Calu3 (cell line): ENCODE measurements at places on chromosomes 12 and 14. TPM values are rescaled to one million over a fixed set of nuclear protein-coding genes. Genes with fewer than 3 reads are reported as not detected.

GRCh38 chr12:55624056-55624455, 12.6 kb upstream of the OR10P1 start:
- H3K36me3 ChIP-seq: no peaks in the 10 kb centered on the region
- H3K4me1 ChIP-seq: no peaks in the 10 kb centered on the region
- H3K27ac ChIP-seq: no peak overlapping the region
- no peak overlapping the region for H3K4me3 ChIP-seq
- H3K27me3 ChIP-seq: peaks cover 8% of the 10 kb centered on the region
- no peak for DNase-seq

DNA sequence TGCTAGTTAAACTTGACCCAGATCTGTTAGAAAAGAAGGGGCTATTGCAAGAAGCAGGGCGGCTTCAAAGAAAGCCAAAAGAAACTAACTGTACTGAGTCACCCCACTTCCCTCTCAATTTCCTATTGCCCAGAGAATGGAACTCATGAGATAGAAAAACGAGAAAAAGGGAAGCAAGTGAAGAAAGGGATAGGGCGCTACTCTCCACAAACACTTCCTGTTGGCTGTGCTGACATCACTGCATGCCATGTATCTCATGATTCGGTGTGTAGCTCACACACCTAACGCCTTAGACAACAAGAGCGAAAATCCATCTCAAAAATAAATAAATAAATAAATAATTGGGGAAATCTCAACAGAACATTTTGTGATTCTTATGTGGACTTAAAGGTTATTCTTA, 13.0 kb upstream of the P2RX4 start:
- no peak for DNase-seq
- no peaks in the 10 kb centered on the region for H3K4me1 ChIP-seq
- H3K4me3 ChIP-seq: no peak overlapping the region

DNA sequence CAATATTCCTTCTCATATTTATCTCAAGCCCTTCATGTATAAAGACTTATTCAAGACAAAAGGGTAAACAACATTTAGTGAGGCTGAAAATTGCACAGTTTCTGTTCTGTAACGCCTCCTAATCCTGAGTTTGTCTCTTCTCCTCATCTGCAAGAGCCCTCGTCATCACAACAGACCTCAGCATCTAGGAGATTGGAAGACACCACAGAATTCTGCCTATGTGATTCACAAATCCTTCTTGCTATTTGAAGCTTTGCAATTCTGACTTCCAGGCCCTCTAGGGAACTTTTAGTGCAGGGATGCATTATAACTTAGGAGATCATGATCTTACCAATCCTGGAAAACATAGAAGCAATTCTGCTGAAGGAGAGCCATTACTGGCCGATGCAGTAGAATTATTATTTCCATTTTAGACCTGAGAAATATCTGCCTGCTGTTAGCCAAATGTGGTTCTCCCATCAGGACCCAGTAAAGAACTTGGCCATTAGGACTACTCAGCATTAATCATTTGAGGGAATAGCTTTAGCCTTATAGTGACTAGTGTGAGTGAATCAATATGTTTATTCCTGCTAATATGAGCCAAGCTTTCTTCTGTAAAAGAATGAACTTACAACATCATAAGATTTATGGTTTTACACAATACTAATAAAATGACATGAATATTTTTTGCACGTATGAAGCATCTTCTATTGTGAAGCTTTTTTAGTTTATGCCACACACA, 119.5 kb downstream of the ANO4 start:
- no peaks in the 10 kb centered on the region for H3K36me3 ChIP-seq
- no peaks in the 10 kb centered on the region for H3K4me1 ChIP-seq
- no peak overlapping the region for H3K27ac ChIP-seq
- no peak for DNase-seq
- no peaks in the 10 kb centered on the region for H3K27me3 ChIP-seq

GRCh38 chr12:125455556-125455955, 390.3 kb downstream of the AACS start:
- H3K36me3 ChIP-seq: no peaks in the 10 kb centered on the region
- no peaks in the 10 kb centered on the region for H3K4me1 ChIP-seq
- no peak overlapping the region for H3K4me3 ChIP-seq
- H3K27ac ChIP-seq: no peak overlapping the region
- DNase-seq: no peak

- H3K4me1 ChIP-seq: no peaks in the 10 kb centered on the region
- H3K27ac ChIP-seq: no peak overlapping the region
- H3K36me3 ChIP-seq: peaks cover 23% of the 10 kb centered on the region
- H3K27me3 ChIP-seq: peaks cover 2% of the 10 kb centered on the region
- peak overlapping the region; percentile 82 for H3K4me3 ChIP-seq
- no peak for DNase-seq
Measured at GRCh38 chr12:123532019-123532418, 1.5 kb downstream of the RILPL1 start.

DNA sequence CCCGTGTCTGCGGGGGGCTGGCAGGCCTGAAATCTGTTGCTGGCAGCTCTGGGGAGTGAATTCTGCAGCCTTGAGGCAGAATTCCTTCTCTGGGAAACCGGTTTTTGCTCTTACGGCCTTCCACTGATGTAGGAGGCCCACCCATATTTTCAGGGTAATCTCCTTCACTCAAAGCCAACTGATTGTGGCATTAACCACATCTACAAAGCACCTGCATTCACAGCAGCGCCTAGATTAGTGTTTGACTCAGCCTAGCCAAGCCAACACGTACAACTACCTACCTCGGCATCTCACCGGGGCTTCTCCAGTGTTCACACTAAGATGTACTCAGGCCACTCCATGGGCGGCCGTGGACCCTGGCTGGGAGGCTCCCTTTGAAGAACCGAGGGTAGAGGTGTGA, 15.8 kb downstream of the C12orf43 start:
- peaks cover 24% of the 10 kb centered on the region for H3K4me1 ChIP-seq
- H3K27me3 ChIP-seq: no peaks in the 10 kb centered on the region
- H3K36me3 ChIP-seq: peaks cover 54% of the 10 kb centered on the region
- DNase-seq: no peak
- no peak overlapping the region for H3K4me3 ChIP-seq

GRCh38 chr14:96592591-96593386, 90.6 kb downstream of the PAPOLA start:
- H3K4me1 ChIP-seq: no peaks in the 10 kb centered on the region
- H3K27me3 ChIP-seq: peaks cover 17% of the 10 kb centered on the region
- peak; percentile 51 for DNase-seq
- H3K4me3 ChIP-seq: peak overlapping the region; percentile 54

GRCh38 chr14:77883131-77883846, 83.4 kb downstream of the ADCK1 start:
- no peak overlapping the region for H3K27ac ChIP-seq
- no peak for DNase-seq
- H3K4me1 ChIP-seq: no peaks in the 10 kb centered on the region
- H3K27me3 ChIP-seq: no peaks in the 10 kb centered on the region
- no peak overlapping the region for H3K4me3 ChIP-seq

DNA sequence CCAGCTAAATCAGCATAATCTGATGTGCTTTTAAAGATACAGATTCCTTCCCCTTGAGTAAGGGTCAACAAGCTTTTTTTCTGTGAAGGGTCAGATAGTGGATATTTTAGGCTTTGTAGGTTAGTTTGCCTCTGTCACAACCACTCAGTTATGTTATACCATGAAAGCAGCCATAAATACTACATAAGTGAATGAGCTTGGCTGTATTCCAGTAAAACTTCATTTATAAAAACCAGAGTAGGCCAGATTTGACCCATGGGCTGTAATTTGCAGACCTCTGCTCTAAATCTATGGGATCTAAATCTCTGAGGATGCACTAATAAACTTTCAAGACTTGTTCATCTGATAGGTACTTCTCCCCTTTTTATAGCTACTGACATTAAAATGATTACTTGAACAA, 47.7 kb downstream of the LEMD3 start:
- no peak overlapping the region for H3K27ac ChIP-seq
- peaks cover 28% of the 10 kb centered on the region for H3K36me3 ChIP-seq
- H3K27me3 ChIP-seq: no peaks in the 10 kb centered on the region
- no peak for DNase-seq
- H3K4me3 ChIP-seq: no peak overlapping the region

PLEKHD1 gene
- 0.56 and 0.73 TPM in 2 replicates for total RNA-seq

PIK3C2G gene
- 24.0 and 24.3 TPM in 2 replicates for total RNA-seq
